ENCODE measurements at places on chromosomes 7 and 10.

DNA sequence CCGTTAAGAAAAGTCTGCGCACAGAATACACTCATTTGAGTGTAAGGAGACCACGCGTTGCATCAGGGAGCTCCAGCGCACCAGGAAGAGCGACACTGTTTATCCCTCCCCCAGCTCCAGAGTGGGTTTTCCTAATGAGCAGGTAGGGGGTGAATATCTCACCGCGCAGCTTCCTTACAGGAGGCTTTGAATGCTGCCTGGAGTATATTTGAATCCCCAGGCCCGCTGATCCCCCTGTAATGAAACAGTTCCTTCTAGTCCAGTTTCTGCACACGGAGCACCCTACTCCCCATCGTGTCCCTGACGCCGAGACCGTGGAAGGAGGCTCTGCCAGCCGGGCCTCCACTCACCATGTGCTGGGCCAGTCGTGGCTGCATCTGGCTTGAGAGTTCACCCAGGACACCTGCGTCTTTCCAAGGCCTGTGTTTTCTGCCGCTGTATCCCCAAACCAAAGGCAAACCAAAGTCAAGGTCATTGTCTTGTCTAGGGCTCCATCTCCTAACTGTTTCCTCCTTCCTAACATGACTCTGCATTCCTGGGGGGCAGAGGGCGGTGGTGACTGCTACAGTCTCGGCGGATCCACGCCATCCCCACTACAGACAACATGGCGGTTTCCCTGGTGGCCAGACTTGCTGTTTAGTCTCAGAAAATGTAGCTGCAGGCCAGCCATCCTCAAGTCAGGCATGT lies 167.8 kb downstream of the USP6NL start:
- DNase-seq: no peak

DNA sequence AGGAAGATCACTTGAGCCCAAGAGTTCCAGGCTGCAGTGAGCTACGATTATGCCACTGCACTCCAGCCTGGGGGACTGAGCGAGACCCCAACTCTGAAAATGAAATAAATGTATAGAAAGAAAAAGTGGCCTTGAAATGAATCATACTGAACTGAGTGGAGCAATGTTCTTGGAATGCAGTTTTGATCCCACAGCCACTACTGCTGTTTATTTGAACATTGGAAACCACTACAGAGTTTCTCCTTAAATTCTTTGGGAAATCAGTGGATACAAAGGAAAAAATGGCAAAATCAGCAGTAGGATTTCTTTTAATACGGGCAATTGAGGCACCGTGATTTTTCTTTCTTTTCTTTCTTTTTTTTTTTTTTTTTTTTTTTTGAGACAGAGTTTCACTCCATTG lies 637.4 kb downstream of the GALNT17 start:
- no peak for DNase-seq

DNA sequence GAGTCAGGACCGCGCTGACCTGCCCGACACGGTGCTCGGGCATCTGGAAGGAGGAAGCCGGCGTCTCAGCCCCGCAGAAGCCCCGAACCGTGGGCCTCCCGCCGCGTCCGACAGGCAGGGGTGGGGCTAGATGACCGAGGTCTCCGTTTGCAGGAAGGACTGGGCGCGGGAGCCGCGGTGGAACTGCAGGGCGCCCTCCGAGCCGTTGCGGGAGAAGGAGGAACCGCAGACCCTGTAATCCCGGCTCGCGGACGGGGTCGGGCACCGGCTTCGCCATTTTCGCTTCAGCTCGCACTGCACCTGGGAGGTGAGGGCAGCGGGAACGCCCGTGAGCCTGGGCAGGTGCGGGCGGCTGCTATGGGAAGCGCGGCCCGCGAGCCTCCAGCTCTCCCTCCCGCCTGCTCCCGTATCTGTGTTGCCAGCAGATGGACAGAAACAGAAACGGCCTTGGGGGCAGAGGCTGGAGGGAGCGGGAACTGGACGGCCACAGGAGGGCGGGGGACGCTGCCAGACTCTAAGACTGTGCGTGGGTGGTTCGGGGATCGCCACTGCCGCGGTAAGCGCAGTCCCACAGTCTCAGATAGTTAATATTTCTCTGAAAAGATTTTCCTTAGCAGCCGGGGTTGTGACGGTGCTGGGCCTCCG lies 114.1 kb downstream of the VIPR2 start:
- DNase-seq: no peak

DNA sequence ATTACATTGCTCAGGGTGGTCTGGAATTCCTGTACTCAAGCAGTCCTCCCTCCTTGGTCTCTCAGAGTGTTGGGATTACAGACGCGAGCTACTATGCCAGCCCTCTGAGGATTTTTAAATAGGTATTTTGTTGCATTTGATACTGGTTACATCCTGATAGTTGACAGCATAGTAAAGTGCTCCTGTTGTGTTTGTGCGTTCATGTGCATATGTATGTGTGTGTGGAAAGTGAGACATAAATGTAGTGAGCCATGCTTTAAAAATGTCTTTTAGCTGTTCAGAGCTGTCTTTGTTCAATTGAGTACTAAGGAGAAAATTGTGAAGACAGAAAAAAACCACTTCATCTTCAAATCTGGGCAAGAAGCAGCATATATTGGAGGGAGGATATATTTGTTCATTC lies 27.8 kb downstream of the ZNRF2 start:
- DNase-seq: no peak

DNA sequence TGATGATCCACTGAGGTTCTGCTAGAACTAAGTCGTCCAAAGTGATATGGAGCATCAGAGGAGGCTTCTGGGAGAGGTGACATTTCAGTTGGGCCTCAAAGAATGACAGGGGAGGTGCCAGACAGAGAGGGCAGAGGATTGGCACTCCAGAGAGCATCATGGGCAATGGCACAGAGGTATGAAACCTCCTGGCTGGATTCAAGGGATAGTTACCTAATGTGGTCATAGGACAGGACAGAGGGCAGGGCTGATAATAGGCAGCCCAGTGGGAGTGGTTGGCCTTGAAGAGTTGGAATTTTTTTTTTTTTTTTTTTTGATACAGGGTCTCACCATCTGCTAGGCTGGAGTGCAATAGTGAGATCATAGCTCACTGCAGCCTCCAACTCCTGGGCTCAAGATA lies 7.6 kb downstream of the SRRM3 start:
- DNase-seq: no peak

GRCh38 chr7:130932667-130933432 lies 198.8 kb upstream of the KLF14 start:
- DNase-seq: no peak

DNA sequence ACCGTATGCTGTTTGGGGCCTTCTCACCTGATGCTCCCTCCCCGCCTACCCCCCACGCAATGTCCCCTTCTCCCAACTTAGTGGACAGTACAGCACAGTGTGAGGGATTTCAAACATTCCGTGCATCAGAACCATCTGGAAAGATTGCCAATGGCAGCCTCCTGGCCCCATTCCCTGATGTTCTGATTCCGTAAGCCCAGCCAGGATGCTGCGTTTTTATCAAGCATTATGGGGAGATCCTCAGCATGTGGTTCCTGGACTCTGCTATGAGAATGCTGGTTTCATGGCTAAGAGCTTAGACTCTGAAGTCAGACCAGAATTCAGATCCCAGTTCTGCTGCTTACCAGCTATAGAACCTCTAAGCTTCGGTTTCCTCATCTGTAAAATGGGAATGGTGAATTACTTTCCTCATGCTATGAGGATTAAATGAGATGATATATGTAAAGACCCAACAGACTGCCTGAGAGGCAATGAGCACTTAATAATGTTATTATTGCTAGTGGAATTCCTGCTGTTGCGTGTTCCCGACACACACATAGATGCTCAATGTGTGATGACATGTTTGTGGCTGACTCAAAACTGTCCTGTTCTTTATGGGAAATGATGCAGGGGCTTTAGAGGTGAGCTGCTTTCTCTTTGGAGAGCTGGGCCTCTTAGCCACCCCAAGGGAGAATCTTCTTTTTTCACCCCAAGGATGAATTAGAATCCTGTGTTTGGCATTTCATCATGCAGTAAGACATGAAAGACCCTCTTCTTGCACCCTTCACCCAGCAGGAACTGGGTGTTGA lies 60.8 kb upstream of the SMNDC1 start:
- no peak for DNase-seq

DNA sequence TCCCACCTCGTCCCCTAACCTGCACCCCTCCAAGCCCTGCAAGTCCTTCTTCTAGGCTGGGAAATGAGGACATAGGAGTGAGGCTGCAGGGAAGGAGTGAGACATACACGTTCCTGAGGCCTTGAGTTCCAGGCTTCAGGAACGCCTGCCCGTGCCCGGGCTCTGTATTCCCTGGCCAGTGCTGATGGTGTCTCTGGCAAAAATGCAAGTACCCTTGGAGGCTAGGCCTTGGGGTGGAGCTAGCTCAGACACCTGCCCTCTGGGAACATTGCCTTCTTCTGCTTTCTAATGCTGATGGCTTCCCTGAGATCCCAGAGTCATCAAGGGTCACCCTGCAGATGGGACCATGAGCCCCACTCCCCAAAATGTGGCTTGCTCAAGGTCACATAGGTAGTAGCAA lies 76.0 kb downstream of the GRK5 start:
- DNase-seq: no peak

GRCh38 chr10:101901340-101901739 lies 57.7 kb upstream of the KCNIP2 start:
- DNase-seq: no peak

GRCh38 chr7:156684251-156684650 lies 43.7 kb downstream of the RNF32 start:
- no peak for DNase-seq

- DNase-seq: no peak
Observed at GRCh38 chr7:109456116-109456515, 886.4 kb downstream of the DNAJB9 start.

GRCh38 chr10:91164520-91165065 lies 55.9 kb upstream of the PCGF5 start:
- DNase-seq: no peak

DNA sequence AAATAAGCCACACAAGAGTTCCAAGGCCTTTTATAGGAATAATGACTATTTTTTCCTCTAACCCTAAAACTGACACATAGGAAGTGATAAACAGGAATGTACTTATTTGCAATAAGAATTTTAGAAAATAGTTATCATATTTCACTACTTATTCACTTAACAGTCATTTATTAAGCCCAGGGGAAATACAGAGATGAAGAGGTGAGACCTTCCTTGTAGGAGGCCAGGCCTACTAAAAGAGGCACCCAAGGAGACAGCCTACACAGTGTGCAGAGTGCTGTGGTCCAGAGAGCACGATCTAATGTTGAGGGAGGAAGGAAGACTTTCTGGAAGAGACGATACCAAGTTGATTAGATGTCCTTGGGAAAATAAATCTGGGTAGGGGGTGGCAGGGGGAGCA lies 45.0 kb upstream of the PPP1R3C start:
- DNase-seq: no peak

GRCh38 chr10:96380821-96381220 lies 22.0 kb upstream of the OPALIN start:
- DNase-seq: no peak

GRCh38 chr10:70285476-70285831 lies 1.6 kb upstream of the NPFFR1 start:
- no peak for DNase-seq

DNA sequence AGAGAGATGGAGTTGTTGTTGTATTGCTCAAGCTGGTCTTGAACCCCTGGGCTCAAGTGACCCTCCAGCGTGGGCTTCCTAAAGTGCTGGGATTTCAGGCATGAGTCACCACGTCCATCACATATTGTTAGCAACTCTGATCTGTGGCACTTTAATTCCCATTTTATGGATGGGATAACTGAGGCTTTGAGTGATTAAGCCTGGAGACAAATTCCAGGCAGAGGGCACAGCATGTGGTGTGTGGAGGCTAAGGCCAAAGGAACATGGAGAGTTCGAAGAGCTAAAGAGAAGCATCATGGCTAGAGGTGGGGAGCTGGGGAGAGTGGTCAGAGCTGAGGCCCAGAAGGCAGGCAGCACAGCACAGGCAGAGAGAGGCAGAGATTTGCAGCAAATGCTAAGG lies 458.4 kb downstream of the XPNPEP1 start:
- DNase-seq: no peak

DNA sequence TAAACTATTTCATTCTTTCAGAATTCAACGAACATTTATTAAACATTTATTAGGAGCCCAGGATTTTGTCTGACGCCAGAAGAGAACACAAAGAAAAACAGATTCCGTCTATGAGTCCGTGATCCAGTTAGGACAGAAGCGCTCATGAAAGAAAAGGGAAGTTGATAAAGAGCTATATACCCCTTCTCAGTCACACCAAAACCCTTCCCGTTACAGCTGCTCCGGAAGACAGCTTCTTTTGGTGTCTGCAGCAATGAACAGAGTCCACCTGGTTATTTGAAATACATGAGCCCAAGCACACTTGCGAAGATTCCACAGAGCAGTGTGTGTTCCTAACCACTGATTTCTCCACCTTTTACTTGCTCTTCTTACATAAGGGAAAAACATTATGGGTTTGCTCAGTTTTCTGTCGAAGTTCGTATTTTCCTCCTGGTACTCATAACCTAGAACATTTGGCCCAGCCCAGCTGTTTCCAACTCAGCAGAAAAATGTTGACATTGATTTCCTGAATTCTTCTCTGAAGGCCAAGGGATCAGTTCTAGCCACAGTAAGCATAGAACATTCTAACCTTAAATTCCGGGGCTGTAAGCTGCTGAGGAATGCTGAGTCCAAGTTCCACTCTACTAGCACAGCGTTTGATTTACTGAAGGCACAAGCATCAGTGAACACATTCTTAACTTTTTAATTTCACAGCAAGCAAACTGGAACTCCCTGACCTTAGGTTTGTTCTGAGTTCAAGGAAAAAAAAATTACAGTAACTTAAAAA lies 206.5 kb downstream of the SORCS1 start:
- no peak for DNase-seq

DNA sequence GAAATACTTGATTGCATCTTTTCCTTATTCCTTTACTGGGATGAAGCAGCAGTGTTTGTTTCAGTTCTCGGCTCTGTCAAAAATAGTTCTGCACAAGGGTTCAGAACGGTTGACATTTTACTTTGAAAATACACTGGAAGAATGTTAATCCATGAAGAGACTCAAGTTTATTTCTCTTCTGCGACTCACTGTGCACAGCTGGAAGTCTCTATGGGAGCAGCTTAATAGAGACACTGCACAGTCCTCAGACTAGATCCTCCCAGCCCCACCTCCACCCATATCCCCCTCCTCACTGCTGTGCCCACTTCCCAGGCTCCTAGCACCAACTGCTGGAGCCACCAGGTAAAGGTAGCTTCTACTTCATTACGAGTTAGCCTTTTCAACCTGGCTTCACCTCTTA lies 517.8 kb downstream of the GRID1 start:
- DNase-seq: no peak

GRCh38 chr7:158302274-158303070 lies 285.2 kb downstream of the PTPRN2 start:
- DNase-seq: no peak

All from D721Med (cell line).